ENCODE measurements at places on chromosomes 7 and 10. TPM values are rescaled to one million over a fixed set of nuclear protein-coding genes. Genes with fewer than 3 reads are reported as not detected.

Gene WNT8B
- total RNA-seq: not detected

Gene SPDYE5
- not detected for total RNA-seq

Gene SEC31B
- total RNA-seq: 0.89 TPM

Gene PHKG1
- total RNA-seq: not detected

Gene C7orf33
- total RNA-seq: not detected

Gene MYL7
- total RNA-seq: not detected
